ENCODE measurements at places on chromosomes 4 and X.

- DNase-seq = no peak
These were observed 165.1 kb downstream of the TSPAN5 start for GRCh38 chr4:98493296-98493695.

DNA sequence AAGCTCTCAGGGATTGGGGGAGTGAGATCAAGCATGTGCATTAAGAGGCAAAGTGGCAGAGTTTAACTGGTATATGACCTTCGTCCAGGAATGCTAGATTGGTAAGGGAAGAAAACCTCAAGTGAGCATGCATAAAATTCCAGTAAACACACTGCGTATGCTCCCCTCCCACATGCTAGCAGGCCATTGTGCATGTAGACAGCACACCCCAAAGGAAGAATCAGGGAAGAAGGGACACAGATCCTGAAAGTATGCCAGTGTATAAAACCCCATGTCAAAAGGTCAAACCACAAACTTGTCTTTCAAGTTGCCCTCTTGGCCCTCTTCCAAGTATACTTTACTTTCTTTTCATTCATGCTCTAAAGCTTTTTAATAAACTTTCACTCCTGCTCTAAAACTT, 405.2 kb upstream of the CNKSR2 start:
- no peak for DNase-seq

GRCh38 chr4:176438401-176438800, 118.6 kb downstream of the SPCS3 start:
- no peak for DNase-seq

DNA sequence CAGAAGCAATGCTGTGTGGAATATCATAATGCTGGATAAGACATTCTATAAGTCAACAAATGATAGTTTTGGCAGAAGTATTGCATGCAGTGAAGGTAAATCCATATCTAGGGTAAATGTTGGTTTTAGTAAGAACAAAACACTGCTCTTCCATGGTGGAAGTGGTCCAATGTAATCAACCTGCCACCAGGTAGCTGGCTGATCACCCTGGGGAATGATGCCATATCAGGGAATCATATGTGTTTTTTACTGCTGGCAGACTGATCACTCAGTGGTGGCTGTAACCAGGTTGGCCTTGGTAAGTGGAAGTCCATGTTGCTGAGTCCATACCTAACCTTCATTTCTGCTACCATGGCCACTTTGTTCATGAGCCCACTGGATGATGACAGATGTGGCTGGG, 74.0 kb upstream of the CENPE start:
- no peak for DNase-seq

DNA sequence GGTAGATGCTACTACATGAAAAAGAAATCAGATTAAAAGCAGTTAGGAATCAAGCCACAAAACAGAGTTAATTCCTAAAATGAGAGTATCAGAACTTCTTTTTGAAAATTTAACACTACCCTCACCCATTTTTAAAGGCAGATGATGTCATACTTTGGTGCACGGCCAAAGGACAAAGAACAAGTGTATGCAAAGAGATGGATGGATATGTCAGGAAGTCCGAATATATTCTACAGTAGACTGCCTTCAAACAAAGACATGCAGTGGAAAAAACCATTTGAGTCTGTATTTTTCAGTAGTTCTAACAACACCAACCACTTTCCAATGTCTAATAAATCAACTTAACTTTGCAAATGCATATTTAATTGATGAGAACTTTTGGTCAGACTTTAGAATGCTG, 2.2 kb downstream of the AIFM1 start:
- no peak for DNase-seq

- no peak for DNase-seq
These were observed 195.4 kb downstream of the AFAP1 start for GRCh38 chr4:7744142-7744804.

GRCh38 chrX:110409925-110410324, 51.3 kb downstream of the RTL9 start:
- no peak for DNase-seq

Measured in stimulated activated CD4-positive, alpha-beta T cell treated with anti-CD3 and anti-CD28 coated beads, Interleukin-15, amount 100 ng/mL, for 1 hour (primary cell).